Stimulated activated naive CD4-positive, alpha-beta T cell (primary cell): ENCODE measurements at places on chromosomes 7 and 10.

DNA sequence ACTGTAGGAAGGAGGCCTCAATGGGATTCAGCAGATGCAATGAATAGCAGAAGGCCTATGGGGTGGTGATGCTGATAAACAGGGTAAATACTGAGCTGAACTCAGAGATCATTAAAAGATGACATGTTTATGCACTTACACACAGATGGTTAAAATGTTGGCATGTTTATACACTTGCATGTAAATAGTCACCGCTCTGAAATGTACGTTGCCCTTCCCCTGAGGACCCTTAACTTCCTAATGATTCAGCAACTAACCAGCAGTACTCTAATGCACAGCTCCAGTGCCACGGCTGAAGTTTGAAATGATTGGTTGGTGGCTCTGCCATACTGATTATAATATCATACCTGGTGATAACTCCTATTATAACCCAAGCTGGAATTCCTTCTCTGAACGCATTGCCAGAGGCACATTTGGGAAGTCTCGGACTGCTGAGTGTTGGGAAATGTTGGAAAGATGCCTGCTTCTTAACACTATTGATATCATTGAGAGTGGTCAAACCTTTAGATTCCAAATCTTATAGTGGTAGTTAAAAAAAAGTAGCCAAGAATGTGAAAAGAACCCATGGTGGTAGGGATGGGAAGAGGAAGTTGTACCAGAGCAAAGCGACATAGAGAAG lies 3.7 kb upstream of the CAV1 start:
- no peak for DNase-seq

- DNase-seq = no peak
Observed at GRCh38 chr10:22159979-22160378, 57.8 kb downstream of the EBLN1 start.

- DNase-seq = no peak
Observed at GRCh38 chr7:120441850-120442249, 168.9 kb downstream of the KCND2 start.

GRCh38 chr10:36265741-36266140 lies 623.6 kb upstream of the FZD8 start:
- DNase-seq = no peak

DNA sequence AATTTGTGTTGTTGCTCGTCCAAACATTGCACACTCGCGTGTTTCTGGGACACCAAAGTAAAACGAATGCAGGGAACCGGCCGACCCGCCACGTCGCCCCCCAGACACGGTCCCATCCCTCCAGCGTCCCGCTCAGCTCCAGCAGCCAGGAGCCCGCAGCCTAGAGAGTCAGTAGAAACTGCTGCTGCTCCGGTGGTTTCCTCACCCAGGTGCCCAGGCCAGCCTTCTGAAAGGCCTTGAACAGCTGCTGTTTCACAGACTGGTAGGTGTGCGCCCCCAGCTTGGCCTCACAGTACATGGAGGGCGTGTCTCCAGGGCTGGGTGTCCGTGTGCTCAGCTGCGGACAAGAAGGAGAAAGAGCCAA lies 126.8 kb downstream of the WDR37 start:
- no peak for DNase-seq

DNA sequence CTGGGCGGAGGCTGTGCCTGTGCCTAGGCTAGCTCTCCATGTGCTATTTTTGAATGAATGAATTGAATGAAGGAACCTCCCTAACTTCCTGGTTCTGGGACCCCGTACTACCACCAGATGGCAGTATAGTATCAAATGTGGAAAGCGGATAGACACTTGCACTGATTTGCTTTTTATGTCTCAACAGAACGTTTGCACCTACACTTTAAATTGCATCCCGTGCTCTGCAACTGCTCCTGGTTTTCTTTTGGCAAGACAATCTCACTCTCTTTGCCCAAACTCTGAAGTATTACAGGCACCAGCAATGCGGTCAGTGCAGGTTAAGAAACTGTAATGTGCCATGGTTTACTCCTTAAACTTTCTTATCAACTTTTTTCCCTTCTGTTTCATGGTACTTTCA lies 6.5 kb downstream of the FZD8 start:
- peak; percentile 72 for DNase-seq

- peak; percentile 26 for DNase-seq
Observed at GRCh38 chr7:77727936-77728701, 31.9 kb downstream of the RSBN1L start.

- DNase-seq = no peak
Observed at GRCh38 chr10:113709221-113709838, 29.6 kb downstream of the CASP7 start.

DNA sequence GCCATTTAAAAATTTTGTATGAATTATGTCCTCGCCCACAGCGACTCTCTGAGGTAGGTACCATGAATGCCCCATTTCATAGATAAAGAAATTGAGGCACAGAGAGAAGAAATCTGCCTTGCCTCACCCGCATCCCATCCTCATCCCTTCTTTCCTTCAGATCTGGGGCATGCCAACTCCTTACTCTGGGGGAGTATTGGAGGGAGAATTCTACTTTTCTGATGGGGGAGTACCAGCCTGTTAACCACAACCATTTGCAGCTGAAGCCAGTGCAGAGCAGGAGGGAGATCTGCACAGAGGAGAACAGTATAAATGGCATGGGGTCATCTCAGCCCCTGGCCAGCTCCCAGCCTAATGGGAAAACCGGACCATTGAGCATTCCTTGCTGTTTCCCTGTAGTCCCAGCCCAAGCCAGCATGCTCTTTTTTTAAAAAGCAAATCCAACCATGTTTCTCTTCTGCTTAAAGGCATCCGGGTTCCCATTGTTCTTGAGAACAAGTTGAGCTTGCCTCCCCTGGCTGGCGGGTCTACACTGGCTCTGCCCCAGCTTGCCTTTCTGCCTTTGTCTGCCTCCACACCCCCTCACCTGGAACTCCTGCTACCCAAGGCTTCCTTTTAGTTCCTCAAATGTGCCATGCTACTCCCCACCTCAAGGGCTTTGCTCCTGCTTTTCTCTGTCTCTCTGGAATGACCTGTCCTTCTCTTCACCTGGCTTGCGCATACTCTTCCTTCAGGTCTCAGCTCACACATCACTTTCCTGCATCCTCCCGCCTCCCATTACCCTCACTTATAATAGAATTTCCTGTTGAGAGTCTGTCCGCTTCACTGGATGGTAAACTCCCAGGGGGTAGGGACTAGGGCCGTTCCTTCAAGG lies 8.8 kb upstream of the ZNF503 start:
- DNase-seq = no peak

DNA sequence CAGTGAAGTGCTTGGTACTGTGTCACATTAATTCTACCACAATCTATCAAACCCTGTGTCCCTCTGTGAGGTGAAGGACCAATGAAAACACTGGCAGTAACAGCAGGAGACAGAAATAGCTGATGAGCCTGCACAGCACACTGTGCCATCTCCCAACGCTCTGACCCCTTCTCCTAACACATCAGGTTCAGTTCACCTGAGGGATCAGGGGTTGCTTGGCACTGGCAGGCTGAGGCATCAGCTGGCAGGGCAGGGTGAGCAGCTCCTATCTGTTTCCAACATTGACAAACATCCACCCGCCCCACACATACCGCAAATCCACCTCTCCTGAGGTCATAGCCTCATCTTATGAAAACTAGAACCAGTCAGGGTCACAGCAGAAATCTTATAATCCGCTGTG lies 120.9 kb downstream of the ICA1 start:
- DNase-seq = no peak

GRCh38 chr7:108452707-108453106 lies 3.5 kb downstream of the NRCAM start:
- DNase-seq = peak; percentile 39

DNA sequence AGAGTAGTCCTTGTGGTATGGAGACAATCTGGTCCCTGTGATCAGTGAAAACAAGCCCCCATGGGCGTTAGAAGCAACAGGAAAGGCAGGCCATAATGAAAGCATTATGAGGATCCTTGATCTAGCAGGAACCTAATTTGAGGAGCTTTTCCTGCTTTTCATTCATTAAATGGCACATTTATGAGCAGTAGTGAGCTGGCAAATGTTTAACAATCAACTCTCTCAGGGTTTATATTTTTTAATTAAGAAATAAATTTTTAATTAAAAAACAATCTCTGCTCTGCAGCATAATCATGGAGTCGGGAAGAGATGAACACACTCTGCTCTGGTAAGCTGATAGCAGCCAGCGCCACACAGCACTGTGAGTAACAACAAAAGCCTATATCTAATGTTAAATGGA lies 11.3 kb upstream of the NEBL start:
- DNase-seq = no peak

- no peak for DNase-seq
Observed at GRCh38 chr10:50614444-50615137, 9.2 kb downstream of the SGMS1 start.

DNA sequence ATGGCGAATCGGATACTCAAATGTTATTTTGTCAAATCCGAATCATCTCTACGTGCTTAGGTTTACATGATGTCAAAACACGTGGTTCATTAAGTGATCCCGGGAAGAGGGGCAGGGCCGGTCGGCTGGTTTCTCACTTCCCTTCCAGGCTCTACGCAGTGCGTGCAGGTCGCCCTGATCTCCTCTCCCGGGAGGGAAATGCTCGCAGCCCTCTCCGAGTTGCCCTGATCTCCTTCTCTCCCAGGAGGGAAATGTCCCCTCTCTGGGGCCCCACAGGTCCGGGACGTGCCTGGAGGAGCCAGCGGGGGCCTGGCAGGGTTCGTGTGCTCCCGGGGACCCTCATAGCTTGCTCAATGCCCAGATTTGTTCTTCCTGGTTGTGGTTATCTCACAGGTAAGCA lies 202.7 kb downstream of the DNAJB6 start:
- DNase-seq = no peak

DNA sequence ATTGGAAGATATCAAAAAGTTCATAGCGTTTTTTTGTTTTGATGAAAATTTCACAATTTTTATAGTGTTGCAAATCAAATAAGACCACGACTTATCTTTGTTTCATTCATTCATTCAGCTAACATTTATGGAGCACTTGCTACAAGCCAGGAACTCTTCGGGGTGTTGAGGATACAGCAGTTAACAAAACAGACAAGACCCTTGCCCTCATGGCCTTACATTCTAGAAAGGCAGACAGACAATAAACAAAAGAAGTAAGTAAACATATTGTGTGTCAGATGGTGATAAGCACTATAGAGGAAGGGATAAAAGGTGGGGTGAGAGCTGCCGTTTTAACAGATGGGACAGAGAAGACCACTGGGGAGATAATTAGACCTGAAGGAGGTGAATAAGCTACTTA lies 41.6 kb upstream of the GSAP start:
- DNase-seq = no peak

DNA sequence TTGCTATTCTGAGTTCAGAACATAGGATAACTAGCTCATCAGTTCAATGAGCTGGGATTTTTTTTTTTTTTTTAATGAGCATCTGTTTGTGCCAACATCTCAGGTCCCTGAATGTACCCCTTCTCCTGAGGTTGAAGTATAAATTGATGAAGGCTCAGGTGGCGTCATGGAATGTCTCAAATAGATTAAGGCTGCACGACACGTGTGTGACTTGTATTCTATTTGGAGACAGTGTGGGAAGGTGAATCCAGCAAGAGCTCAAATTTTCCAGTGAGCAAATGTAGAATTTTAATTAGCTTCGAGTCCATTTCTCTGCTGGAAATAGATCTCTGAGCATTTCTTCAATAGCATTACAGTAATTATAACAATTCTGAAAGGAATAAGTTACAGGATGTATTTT lies 37.2 kb upstream of the JCAD start:
- no peak for DNase-seq

- no peak for DNase-seq
Observed at GRCh38 chr10:127921753-127922145, 14.8 kb downstream of the PTPRE start.

DNA sequence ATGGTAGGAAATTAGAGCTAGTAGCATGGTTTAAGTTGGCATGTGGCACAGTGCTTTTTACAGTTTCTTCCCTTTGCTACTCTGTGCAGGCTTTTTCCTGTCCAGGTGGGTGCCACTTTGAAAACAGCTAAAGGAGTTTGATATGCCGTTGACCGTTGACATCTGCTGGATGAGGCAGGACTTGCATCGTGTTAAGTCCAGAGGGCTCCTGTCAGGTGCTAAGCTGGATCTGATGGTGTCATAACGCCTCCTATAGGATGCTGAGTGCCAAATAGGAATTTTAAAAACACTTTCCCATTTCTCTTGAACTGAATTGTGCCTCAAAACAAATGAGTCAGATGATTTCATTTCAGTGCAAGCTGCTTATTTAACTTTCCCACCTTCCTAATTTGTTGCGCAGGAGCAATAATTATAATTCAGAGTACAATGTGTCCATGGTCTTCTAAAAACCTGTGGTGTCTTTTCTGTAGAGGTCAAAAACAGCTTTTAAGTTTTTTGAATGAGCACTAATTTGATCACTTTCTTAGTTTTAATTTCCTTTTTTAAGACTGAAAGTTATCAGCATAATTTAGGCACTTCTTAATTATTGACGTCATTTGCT lies 178.3 kb downstream of the CDCA7L start:
- no peak for DNase-seq

DNA sequence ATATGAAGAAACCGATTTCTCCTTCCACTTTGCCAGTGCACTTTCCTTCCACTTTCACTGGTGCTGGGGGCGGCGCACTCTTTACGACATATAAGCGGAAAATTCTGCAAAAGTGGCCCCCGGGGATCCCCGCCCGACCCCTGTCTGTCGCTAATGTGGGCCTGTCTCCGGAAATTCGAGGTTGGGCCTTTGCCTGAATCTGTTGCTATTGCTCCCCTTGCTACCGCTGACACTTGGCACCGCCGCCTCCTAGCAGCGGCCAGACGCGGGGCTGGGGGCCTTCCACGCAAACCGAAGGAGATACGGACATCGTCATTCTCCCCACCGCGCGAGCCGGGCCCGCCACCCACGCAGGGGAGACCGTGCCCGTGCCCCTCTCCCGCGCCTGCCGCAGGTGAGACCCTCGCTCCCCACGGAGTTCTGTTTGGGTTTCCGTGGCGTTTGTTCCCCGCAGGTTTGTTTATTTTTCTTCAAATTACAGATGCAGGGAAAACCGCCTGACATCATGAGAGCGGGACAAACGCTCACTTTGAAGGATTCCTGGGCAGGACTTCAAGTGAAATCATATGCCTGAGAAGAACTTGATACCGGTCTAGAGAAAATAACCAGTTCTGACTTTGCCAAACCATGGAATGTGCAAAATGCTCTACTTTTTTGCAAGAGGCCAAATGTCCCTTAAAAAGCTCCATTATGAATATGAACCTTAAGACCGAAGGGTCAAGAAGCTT lies 5.0 kb downstream of the TWIST1 start:
- DNase-seq = no peak
